Activated CD4-positive, alpha-beta T cell treated with anti-CD3 and anti-CD28 coated beads, Interleukin-2, amount 10 ng/mL, durations not matched to agents 7 days and 5 days (primary cell): ENCODE measurements at places on chromosomes 2 and 18. TPM values are rescaled to one million over a fixed set of nuclear protein-coding genes. Genes with fewer than 3 reads are reported as not detected.

The COL6A3 gene
- total RNA-seq, result 0.87 TPM

The CAPN14 gene
- total RNA-seq, result 0.12 TPM

The GEN1 gene
- 43.7 TPM for total RNA-seq

The TRABD2A gene
- 74.6 TPM for total RNA-seq

The CXCR1 gene
- total RNA-seq, result 0.99 TPM

GRCh38 chr2:98280376-98281102 lies 65.7 kb upstream of the CNGA3 start:
- DNase-seq, result no peak

GRCh38 chr2:163737190-163737439 lies 1.3 kb upstream of the FIGN start:
- no peak for DNase-seq

DNA sequence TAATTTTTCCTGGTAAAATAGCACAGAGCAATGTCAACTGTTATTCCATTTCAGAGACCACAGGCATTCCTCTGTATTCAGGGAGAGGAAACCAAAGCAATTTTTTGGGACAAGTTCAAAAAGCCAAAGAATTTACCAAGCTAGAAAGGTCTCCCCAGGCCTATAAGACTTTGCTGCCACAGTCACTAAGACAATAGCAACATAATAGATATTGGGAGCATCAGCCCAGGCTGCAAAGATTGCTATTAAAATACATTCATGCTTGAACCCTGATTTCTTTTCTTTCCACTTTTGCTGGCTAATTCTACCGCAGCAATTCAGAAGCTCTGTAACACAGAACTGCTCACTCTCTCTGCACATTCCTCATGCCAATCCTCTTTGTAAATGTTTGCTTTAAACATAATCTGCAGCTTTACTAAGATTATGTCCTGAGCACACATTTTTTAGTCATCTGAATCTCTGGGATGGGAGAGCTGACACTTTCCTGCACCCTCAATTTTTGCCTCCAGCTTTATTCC lies 76.3 kb downstream of the CLHC1 start:
- DNase-seq, result no peak

DNA sequence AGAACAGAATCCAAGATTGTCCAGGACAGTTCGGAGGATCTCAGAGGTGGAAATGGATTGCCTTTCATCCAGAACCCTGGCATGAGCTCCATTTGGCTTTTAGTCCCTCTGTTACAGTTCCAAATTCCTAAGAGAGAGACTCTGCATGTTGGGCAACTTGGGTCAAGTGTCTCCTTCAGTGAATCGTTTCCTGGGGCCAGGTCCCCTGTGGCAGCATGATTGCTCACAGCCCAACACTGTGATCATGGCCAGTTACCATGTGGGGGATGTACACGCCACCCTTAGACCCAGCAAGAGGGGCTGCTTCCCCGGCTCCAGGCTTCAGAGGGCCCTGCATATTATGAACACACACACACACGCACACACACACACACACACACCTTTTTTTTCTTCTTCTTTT lies 118.6 kb upstream of the GLI2 start:
- DNase-seq, result no peak

DNA sequence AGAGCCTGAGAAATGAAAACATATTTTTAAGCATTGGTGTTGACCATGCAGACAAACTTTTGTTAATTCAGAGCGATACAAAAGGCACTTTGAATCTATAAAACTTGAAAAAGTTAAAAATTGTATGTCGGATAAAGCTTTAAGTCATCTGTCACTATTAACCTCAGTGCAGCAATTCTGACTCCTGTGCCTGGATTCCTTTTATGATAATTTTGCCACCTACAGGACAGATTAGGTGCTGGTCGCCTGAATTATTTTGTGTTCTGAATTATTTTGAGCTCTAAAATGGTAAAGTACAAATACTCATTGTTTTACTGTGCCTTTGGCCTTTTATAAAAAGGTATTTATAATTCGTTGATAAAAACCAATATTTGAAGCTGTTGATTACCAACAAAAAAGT lies 19.4 kb upstream of the RNF138 start:
- DNase-seq, result no peak

DNA sequence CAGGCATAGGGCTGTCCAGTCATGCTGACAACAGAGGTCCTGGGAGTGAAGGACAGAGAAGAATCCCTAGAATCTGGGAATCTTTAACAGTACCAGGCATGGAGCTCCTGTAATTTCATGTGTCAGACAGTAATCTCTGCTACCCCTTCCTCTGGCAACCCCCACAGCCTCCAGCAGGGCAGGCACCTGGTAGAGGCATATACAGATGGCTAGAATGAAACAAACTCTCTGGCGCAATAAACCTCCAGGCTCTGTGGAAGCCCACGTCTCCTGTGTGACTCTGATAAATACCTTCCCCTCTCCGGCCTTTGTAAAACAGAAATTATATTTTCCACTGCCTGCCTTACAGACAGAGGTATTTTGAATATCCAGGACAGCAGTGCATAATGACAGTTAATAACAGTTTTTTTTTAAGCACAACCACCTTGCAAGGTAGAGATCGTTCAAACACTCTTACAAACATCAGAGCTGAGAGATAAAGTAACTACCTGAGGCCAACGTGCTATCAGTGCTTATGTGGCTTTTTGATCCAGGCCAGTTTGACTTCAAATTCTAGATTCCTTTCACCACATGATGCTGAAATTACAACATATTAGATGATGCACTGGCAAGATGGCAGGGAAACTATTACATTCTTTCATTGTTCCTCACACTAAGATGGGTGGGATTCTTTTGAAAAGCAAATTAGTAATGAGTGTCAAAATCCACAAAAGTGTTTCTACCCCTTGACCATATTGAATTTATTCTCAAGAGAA lies 47.7 kb upstream of the TMEM247 start:
- DNase-seq, result no peak

DNA sequence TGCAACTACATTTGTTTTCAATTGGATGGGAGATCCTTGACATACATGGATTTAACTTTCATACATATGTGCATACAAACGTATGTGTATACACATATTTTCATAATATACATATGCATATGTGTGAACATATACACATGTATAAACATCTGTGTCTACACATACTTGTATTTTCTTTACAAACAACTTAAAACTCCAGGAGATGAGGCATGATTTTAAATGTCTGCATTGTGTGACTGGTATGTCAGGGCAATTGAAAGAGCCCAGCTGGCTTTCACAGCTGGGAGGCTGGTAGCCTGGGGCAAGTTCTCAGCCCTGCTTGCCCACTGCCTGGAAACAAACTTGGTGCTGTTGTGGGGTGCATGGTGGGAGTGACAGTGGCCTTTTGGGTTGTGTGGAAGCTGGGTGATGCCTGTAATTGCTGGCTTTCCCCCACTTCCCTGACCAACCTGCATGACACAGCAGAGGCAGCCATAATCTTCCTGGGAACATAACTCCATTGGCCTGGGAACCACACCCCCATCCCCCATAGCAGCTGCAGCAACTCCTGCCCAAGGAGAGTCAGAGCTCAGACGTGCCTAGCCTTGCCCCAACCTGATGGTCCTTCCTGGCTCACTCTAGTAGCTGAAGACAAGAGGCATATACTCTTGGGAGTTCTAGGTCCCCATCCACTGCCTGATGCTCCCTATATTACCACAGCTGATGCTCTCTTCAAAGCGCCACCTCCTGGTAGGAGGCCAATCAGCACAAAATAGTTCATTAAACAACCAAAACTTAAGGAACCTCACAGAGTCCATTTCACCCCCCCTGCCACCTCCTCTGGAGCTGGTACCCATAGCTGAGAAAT lies 158.3 kb downstream of the CERS6 start:
- no peak for DNase-seq

GRCh38 chr2:191635333-191636234 lies 42.4 kb upstream of the NABP1 start:
- DNase-seq, result peak; percentile 30

- DNase-seq, result no peak
Measured at GRCh38 chr2:241775223-241776177, 1.1 kb upstream of the GAL3ST2 start.

DNA sequence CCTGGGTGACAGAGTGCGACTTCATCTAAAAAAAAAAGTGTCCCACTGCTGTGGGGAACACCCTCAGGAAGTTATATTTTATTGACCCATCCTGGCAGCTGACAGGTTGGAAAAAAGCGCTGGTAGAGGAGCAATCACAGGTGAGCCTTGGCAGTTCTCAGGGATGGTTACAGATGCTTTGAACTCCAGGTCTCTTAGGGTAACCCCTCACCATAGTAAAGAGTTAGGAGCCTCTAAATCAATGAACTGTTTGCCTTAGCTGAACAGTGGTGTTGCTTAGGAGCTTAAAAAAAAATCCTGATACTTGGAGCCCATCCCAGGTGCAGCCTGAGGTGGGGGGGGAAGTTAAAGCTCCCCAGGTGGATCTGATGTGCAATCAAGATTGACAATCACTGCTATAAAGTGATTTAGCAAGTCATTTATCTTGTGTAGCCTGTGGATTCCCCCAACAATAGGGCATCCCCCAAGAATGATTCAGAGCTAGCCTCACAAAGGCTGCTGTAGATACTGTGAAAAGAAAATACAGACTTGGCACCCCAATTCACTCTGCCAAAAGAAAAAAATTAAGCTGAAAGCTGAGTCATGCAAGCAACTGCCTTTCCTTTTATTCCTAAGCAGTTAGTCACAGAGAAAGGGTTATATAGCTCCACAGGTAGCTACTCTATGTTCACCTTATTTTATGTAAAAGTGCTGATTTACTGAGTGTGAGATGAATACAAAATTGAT lies 14.8 kb downstream of the SLC16A14 start:
- DNase-seq, result no peak

- DNase-seq, result no peak
Measured at GRCh38 chr2:4618141-4618540, 914.8 kb downstream of the DCDC2C start.

GRCh38 chr18:62554061-62554815 lies 31.4 kb downstream of the ZCCHC2 start:
- no peak for DNase-seq

DNA sequence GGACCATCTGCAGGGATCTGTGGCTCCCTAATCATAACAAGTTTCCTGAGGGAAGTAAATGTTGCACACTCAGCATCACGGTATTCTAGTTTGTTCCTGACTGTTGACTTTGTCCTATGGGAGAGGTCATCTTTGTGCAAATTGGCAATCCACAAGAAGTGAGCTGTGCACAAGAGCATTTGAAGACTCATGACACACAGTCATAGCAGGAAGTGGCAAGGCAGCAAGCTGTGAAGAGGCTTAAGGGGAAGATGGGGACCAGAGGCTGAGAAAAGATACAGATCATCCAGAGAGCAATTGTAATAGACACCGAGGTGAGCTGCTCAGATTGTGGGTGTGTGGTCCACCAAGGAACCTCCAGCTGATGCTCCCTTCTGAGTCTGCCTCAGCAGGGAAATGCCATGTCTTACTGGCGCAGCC lies 2.7 kb downstream of the TNP1 start:
- DNase-seq, result peak; percentile 38

- DNase-seq, result no peak
Measured at GRCh38 chr2:188235364-188235763, 56.3 kb upstream of the GULP1 start.

DNA sequence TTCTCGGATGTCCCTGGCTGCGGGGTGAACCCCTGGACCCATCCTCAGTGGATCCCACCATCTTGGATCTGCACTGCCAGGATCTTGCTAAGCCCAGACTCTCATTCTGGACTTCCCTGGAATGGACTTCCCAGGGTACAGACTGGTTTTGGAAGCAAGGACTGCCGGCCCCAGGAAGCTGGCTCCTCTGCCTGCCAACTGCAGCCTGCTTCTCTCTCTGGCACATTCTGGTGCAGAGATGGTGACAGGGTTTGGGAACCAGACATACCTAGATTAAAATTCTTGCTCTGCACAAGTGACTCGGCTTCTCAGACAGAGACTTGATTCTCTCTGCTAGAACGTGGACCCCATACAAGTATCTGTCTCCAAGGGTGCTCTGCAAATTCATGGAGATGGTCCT lies 29.4 kb downstream of the ACKR3 start:
- DNase-seq, result no peak

DNA sequence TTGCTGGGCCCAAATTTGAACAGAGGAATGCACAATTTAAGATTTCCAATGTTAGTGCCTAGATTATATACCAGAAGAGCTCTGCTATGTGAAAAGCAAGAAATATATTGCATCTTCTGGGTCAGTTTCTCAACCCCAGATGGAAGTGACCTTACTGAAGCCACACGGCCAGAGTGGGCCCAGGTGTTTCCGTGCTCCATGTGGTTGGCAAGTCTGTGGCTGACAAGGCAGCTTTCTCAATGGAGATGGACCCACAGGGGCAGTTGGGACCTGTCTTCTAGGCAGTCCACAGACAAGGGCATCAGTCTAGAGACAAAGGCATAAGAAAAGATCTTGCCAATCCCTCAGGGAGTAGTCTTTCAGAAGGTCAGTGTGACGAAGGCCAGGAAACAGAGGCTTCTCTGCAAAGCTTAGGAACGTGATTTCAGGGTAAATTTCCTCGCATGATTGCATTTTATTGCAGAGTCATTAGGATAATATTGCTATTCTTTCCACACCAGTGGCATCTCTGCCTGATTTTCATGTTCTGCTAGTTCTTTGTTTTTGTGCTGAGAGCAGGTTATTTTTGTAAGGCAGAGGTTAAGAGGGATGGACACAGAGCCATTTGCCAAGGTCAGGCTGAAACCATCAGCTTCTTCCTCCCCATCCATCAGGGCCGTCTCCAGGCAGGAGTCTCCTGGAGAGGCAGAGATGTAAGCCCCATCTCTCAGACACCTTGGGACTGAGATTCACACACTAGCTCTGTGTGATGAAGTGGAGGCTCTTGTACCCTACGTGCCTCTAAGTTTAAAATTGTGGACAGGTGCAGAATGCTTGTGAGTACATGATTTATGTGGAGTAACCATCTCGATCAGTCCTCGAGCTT lies 202.1 kb downstream of the ANKRD30B start:
- DNase-seq, result no peak

- no peak for DNase-seq
Measured at GRCh38 chr2:231129216-231129615, 4.4 kb upstream of the HTR2B start.

DNA sequence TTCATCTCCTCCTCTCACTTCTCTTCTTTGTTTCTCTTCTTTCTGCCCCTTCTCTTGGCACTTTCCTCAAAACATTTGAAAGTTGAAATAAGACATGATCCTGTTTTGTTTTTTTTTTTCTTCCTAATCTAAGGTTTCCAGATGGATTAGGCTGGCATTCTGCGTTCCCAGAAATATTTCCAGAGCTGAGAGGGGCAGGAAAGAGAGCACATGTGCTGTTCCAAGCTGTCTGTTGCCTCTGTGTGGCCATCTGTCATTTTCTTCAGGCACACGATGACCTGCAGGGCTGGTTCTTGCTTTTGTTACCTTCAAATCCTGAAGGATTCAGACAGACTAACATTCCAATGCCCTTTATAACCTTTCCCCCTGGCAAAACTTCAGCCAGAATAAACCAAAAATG lies 142.9 kb downstream of the RNF144A start:
- no peak for DNase-seq
